ENCODE measurements at places on chromosomes 13 and 19.

- DNase-seq = no peak
Measured at GRCh38 chr19:28530406-28531035, 682.4 kb downstream of the UQCRFS1 start.

DNA sequence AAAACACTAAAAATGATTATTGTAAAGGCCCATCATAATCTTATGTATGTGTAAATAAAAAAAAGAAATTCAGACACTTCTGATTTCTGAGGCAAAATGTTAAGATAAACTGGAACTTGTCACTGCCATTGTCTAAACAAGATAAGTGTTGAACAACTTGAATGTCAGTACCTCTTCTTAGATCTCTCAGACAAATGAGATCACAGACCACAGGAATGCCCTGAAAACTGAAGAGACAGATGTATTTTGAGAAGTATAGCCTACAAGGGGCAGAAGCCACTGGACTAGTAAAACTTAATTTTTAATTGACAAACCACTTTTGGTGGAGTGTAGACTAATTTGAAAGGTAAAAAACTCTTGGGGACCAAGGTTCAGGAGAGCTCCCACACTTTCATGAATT is 375.5 kb upstream of the SLITRK5 start:
- DNase-seq = no peak

- DNase-seq = no peak
Measured at GRCh38 chr19:44757735-44758505, 9.4 kb downstream of the BCL3 start.

- DNase-seq = peak; percentile 89
Measured at GRCh38 chr13:50529154-50529882, 314.2 kb downstream of the DLEU7 start.

DNA sequence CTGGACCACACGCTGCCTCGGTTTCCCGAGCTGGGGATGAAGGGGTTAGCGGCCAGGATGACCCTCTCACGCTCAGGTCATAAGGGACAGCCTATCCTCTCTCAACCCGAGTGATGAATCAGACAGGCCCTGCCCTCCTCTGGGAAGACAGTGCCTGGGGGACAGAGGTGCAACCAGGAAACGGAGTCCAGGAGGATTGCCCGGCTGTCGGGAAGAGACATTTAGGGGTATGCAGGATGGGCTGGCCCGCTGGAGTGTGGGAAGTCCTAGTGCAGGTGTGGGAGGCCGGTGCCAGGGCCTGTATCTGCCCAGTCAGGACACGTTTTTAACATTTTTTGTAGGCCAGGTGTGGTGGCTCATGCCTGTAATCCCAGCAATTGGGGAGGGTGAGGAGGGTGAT is 8.3 kb downstream of the LSM7 start:
- DNase-seq = no peak

- DNase-seq = no peak
Measured at GRCh38 chr13:26831336-26831908, 70.8 kb upstream of the GPR12 start.

- no peak for DNase-seq
Measured at GRCh38 chr13:103222683-103223082, 156.5 kb upstream of the SLC10A2 start.

DNA sequence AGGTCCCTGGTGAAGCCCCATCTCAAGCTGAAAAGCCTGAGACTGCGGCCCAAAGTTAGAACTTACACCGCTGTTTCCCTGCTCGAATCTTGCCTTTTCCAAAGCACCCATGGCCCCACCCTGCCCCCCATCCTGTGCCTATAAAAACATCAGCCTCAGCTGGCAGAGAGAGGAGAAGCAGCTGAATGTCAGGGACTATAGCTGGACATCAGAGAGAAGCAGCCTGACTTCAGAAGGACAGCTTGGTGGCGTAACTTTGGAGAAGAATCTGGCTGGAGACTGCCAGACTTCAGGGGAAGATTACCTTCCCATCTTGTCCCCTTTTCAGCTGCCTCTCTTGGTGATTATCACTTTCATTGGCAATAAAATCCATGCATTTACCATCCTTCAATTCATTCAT is 9.3 kb upstream of the RCBTB2 start:
- no peak for DNase-seq

- no peak for DNase-seq
Measured at GRCh38 chr19:7851623-7852500, 21.8 kb downstream of the EVI5L start.

DNA sequence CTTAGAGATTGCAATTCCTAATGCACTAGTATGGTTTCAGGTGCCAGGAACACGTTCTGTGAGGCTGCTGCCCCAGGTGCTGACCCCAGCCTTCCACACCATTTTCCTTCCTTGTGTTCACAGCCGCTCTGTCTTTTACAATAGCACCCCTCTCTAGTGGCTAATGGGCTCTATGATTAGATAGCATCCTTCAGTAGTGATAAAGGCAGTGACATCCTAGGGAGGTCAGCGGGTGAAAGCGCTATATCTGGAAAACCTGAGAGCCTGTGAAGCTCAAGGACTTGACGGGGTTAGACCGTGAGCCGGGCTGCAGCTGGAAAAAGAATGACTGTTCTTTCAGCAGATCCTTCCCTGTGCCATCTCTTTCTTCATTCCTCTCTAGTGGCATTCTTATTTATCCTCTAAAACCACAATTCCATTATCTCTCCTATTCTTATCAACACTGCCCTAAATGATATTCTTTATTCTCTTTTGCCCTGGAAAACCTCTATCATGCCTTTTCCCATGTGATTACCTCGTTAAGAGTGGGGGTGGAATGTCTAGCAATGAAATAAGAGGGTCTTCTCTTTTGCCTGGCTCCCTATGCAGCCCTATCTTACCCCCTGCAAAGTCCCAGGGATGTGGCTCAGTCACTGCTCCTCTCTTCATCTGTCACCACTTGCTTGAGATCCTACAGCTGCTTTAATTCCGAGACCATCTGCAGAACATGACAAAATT is 21.8 kb downstream of the ALOX5AP start:
- DNase-seq = no peak

DNA sequence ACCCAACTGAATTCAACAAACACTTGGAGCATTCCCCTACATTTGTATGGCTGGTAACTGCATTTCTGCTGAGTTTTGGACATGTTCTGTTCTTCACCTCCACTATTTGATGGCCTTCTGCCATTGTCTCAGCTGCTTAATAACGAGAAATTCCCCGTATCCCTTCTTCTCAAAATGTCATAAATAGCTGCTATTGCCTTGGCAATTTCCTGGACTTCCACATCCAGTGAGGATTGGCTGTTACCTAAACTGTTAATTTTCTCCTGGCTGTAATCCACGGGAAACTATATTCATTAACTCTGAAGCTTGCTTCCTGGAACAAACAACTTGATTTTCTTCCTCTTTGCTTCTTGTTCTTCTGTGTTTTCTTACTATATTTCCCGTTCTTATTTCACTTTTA is 69.5 kb upstream of the TDRD3 start:
- DNase-seq = no peak

DNA sequence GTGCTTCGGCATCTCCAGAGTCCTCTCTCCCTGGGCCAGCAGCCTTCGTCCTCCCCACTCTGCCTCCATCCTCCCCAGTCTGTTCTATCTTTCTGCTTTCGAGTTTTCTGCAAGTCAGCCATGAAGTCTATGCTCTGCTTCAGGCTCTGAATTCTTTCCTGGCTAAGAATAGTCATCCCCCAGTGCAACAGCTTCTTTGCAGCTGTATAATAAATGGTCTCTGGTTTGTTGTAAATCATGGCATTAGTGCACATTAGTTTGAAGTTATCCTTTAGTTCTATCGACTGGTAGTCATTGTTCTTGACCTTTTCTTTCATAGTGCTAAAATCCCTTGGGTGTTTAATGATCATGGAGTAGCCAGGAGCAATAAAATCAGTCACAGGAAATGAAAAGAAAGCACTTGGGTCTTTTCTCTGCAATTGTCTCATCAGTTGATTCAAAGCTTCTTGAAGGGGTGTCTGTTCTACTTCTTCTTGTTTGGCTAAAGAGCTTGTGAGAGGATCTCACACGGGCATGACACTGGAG is 46.2 kb upstream of the SOX21 start:
- no peak for DNase-seq

GRCh38 chr19:19460761-19461265 is 54.5 kb downstream of the TSSK6 start:
- no peak for DNase-seq

DNA sequence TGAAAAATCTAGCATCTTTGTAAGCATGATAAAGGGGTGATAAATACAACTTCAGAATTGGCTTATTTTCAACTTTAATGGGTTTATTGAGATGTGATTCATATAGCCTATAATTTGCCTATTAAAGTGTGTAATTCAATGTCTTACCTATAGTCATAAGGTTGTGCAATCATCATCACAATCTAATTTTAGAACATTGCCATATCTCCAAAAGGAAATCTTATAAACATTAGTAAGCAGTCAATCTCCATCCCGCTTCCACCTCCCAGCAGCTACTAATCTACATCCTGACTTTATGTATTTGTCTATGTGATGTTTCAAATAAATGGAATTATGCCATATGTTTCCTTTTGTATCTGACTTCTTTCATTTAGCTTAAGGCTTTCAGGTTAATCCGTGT is 145.2 kb upstream of the KLHL1 start:
- no peak for DNase-seq

- DNase-seq = no peak
Measured at GRCh38 chr13:71149498-71150363, 717.3 kb downstream of the DACH1 start.

DNA sequence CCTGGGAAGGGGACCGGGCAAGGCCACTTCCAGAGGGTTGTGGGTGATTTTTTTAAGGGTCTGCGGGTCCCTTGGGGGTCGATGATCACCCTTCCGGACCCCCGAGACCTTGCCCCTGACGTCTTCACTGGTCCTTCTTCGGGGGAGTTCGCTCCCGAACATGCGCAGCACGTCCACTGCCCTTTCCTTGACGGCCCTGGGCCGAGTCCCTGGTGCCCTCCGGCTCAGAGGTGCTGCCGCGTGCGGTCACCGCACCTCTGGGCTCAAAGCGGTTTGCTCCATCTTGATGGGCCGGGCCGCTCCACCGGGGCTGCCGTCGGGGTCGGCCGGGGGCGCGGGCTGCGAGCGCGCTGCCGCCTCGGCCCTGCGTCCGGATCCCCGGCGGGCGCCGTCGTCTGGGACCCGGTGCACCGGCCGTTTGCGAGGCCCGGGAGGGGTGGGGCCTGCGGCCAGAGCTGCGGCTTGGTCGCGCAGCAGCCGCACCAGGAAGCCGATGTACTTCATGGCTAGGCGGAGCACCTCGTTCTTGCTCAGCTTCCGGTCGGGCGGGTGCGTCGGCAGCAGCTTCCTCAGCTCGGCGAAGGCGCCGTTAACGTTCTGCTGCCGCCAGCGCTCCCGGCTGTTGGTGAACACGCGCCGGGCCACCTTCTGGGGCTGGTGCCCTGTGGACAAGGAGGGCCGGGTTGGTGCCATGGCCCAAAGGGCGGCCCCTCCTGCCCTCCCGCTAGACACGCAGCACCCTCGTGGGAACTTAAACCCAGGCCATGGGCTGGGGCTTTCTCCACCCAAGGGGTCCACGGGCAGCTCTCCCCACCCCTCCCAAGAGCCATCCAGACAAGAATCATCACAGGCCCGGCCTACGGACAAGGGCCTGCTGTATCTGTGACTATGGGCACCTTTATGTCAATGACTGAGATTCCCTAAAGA is 3.3 kb downstream of the LYL1 start:
- peak; percentile 31 for DNase-seq

DNA sequence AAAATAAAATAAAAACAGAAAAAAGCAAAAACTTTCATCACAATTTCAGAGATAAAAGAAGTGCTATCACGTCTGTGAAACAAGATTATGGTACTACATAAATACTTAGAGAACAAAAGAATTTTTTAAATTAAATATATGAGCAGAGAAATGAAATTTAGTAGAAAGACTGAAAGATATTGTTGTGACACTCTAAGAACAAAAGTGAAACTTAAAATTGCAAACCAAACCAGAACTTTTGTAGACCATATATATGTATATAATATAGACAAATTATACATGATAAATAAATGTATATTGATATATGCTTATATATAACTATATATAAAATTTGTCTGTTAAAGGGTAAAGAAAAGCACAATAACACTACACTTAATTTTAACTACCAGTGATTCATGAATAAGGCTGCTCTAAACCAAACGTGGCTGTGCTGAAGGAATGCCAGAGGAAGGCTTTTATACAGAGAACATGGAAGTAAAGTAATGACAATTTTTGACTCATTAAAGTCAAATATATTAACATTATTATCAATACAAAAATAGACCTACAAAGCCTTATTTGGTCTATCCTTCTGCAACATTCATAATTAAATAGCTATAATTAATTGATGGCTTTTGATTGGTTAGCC is 1516.7 kb upstream of the PCDH20 start:
- DNase-seq = no peak

DNA sequence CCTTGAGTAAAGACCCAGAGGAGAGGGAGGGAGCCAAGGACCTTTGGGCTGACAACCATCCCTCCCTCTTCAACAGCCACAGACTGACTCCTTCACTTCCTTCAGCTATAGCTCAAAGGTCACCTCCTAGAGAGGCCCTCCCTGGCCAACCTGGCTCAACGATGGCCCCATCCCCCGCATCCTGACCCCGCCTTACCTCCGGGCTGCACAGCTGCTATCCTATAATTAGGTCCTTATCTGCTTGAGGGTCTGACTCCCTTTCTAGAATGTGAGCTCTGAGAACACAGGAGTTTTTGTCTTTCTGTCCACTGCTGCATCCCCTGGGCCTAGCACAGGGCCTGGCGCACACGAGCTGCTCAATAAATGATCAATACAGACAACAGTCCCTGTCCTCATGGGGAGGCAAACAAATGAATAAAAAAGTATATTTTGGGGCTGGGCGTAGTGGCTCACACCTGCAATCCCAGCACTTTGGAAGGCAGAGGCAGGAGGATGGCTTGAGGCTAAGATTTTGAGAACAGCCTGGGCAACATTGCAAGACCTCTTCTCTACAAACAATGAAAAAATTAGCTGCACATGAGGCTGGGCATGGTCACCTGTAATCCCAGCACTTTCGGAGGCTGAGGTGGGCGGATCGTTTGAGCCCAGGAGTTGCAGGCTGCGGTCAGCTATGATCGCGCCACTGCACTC is 6.6 kb upstream of the LGALS4 start:
- peak; percentile 58 for DNase-seq

- no peak for DNase-seq
Measured at GRCh38 chr13:32894589-32895001, 121.6 kb upstream of the KL start.

DNA sequence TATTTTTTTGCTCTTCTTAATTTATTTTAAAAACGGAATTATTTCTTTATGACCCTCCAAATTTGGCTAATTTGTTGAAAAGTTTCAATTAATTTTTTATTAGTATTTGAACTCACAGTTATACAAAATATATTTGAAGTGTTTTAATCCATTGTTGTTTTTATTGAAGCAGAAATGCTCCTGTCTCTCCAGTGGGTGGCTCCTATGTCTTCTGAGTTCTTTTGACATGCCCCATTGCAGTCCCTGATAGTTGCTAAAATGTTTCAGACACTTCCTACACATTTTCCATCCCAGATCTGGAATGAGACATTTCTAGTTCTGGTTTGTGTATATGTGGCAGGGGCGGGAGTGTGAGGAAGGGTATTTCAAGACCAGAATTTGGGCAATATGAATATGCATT is 579.4 kb upstream of the PRR20A start:
- DNase-seq = no peak
